T-helper 1 cell (primary cell): ENCODE measurements at places on chromosomes 7 and 10.

DNA sequence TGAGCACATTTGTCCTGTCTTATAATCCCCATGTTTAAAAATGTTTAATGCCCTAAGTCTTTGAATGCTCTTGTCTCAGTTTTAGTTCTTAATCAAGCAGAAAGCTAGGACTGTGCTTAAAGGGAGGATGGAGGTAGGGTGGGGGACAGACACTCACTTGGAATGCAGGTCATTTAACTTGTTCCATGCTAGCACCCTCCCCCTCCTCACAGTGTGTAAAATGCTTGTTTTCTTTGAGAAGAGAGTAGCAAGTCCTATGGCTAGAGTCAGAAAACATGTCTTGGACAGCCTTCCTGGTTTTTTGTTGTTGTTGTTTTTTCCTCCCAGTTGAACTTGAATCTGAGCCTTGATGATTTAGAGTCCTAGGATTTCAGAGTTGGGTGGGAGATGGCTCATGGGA is 114.2 kb downstream of the PLPP4 start:
- no peak for DNase-seq

GRCh38 chr7:92276460-92276864 is 30.7 kb downstream of the ANKIB1 start:
- DNase-seq, result no peak

DNA sequence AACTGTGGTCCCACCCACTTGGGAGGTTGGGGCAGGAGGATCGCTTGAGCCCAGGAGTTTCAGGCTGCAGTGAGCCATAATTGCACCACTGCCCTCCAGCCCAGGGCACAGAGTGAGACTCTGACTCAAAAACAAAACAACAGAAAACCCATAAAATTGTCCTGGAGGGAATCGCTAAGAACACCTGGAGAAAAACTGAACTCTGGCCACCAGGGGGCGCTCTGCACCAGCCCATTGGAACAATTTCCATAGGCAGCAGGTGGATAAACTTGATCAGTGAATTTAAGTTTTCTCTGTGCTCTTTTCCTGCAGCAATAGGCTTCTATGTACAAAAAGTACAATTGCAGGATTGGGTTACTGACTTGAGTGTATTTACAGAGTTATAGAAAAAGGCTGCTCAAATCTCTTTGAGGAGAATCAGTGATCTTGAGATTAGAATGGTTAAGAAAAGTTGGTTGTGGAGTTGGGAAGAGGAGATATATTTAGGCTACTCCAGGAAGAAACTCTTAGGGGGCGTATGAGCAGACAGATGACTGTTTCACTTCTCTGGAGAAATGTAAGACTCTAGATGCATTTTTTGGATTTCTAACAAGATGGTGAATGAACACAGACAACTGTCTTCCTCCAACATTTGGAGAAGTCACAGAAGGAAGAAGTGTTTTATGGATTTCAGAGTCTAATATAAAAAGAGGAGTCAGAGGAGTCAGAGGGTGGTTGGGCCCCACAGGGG is 274.9 kb upstream of the GALNT17 start:
- DNase-seq, result peak; percentile 19

GRCh38 chr7:76037310-76037709 is 10.5 kb downstream of the STYXL1 start:
- no peak for DNase-seq

- no peak for DNase-seq
These were observed 746.2 kb upstream of the POM121L12 start for GRCh38 chr7:52289247-52289646.

DNA sequence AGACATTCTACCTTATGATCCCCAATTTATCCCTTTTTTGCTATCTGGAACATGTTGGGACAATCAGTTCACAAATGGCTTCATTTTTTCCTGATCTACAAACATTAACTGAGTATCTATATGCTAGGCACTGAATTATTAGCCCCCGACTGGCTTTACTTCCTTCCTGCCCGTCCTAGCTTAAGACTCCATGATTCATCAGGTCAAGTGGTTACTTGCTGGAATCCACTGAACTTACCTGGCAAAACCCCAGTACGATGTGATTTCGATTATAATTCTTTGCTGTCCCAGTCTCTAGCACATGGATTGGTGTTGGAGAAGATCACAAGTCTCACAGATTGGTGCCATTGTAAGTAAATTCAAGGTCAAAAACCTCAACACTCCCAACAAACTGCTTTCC is 77.1 kb downstream of the ORC5 start:
- no peak for DNase-seq

GRCh38 chr7:102191556-102192379 is 94.9 kb upstream of the SH2B2 start:
- DNase-seq, result no peak

GRCh38 chr7:94368371-94368791 is 26.3 kb upstream of the COL1A2 start:
- DNase-seq, result no peak

DNA sequence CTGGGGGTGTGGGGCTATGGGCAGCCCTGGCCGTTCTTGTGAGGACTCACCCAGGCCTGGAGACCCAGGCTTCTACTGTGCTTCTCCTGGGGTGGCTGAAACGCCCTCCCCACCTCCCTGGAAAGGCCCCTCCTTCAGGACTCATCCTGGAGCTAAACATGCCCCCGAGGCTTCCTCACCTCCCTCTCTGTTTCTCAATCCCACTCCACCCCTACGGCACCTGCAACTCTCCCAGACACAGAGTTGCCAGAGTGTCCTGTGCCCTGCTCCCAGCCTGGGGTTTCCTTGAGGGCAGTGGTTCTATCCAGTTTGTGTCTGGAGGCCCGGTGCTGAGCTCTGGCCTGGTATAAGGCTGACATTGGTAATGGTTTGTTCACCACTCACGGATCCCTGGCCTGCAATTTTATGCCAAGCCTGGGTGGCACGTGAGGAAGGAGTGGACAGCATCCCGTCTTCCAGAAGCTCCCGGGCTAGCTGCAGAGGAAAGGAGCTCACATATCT is 68.0 kb downstream of the GRID1 start:
- DNase-seq, result no peak
